ENCODE measurements at places on chromosomes 1 and 21. TPM values are rescaled to one million over a fixed set of nuclear protein-coding genes. Genes with fewer than 3 reads are reported as not detected.

The ZSWIM5 gene
- 1.1 TPM for total RNA-seq

The CLDN17 gene
- not detected for total RNA-seq

The NR5A2 gene
- 0.39 TPM for total RNA-seq

The FMO5 gene
- total RNA-seq: 1.3 TPM

The HSF2BP gene
- total RNA-seq: 3.2 TPM

The SYTL1 gene
- 10.7 TPM for total RNA-seq

The RGS4 gene
- 23.8 TPM for total RNA-seq

The AMPD1 gene
- total RNA-seq: not detected

The MATN1 gene
- 0.34 TPM for total RNA-seq
